ENCODE measurements at places on chromosomes 2 and 18.
A peak's percentile ranks its signal among the peaks of the same experiment; 100 is the strongest.

GRCh38 chr18:70024829-70025228, 77.2 kb upstream of the CD226 start:
- DNase-seq, result no peak

DNA sequence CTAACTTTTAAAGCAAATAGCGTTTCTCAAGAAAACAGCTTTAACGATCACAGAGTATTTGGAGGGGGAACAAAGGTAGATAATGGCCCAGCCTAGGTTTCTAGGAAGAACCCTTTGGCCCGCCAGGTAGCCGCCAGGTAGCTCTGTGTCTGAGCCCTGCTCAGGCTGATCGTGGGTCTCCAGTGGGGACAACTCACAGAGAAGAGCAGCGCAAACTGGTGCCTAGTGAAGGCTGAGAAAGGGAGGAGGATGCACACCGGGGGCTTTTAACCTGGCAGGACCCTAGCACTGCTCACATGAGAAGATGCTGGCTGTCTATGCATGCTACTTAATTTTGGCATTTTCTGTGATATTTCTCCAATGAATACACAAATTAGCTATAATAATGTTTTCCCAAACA, 5.8 kb downstream of the NGEF start:
- no peak for DNase-seq

- DNase-seq, result no peak
These were observed 66.5 kb downstream of the TCF7L1 start for GRCh38 chr2:85199698-85200097.

DNA sequence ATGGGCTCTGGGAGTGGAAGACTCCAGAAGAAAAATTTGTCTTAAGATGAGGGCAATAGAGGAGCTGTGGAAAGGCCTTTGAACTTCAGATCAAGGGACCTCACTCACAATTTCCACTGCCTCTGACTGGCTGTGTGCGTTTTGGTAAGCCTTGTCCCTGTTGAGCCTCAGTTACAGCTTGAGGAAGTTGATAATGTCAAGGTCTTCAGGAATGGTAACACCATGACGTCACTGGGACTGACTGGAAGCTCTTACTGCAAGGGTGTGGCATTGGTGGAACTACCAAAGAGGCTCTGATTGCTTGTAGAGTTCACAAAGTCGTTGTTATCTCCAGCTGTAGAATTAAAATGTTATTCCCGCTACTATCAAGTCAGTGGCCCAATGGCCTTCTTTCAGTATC, 29.2 kb upstream of the CTAGE1 start:
- DNase-seq, result no peak

GRCh38 chr2:45494275-45494977, 116.6 kb downstream of the SRBD1 start:
- no peak for DNase-seq

GRCh38 chr2:223558970-223559369, 43.2 kb downstream of the SCG2 start:
- no peak for DNase-seq

GRCh38 chr2:29195796-29196195, 80.6 kb downstream of the CLIP4 start:
- no peak for DNase-seq

DNA sequence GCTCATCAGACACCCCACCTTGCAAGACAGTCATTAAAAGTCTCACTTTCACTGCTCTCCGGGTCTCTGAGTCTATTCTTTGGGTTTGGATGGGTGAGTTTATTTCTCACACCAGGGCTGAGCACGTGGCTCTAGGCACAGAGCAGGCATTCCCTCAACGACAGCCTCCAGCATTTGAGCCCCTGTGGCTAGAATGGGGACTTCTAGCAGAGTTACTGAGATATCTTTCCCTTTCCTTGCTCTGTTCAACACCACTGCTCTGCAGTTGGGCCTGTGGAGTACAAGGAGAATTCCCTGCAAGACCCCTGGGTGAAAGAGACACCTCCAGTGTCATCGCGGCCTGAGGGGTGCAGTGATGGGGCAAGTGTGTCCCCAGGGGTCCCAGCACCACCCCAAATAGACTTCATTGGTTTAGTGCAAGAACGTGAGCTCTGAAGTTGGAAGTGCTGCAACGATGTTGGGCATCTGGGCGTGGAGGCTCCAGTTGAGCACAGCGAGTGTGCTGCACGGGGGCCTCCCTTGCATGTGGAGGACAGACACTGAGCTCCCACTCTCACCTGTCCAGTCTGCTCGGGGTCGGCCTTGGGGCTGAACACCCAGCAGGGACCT, 184.1 kb upstream of the HS6ST1 start:
- peak; percentile 20 for DNase-seq

GRCh38 chr2:234047361-234047760, 3.1 kb upstream of the SPP2 start:
- no peak for DNase-seq

DNA sequence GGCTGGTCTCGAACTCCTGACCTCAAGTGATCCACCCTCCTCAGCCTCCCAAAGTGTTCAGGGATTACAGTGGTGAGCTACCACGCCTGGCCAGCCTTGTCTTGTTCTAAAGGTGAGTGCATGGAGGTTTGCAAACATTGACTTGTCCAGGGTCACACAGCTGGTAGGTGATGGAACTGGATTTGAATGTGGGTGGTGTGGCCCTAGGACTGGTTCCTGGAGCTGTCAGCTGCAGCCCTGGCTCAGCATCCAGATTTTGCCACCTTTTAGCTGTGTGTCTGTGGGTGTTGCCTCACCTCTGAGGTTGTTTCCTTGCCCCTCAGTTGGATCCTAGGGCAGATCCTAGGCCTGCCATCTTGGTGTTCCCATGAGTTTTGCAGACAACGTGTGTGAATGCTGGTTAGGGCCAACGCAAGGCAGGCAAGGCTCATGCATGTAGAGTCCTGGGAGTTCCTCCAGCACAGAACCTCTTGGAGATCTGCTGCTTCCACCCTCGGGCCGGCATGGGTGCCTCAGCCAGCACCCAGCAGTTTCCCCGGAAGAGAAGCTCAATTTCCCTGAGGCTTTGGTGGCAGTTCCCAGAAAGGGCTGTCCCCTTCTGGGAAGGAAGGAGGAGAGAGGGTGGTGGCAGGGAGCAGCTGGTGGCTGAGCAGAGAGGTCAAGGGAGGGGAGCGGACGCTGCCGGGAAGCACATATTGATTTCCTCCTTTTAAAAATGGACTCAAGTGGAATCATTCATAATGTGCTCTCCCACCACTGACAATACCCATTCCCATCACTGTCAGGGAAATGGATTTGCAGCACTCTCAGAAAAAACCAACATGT, 127.6 kb upstream of the HS6ST1 start:
- peak; percentile 41 for DNase-seq

GRCh38 chr2:174172802-174173355, 75.5 kb downstream of the OLA1 start:
- no peak for DNase-seq

DNA sequence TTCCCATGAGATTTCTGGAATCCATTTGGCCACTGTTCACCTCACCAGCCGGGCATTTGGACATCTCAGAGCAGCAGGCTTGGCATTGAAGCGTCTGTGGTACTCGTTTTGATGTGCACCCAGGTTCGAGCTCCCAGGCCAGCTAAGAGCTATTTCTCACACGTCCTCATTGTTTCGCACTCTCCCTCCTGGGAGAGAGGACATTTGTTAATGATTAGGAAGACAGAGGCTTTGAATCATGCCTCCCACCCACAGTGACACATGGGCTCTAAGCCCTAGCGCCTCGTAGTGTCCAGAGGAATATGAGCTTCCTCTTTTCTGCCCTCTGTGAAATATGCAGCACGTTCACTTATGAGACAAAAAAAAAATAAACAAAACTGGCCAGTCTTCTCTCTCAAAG, 361.8 kb downstream of the RND3 start:
- DNase-seq, result no peak

DNA sequence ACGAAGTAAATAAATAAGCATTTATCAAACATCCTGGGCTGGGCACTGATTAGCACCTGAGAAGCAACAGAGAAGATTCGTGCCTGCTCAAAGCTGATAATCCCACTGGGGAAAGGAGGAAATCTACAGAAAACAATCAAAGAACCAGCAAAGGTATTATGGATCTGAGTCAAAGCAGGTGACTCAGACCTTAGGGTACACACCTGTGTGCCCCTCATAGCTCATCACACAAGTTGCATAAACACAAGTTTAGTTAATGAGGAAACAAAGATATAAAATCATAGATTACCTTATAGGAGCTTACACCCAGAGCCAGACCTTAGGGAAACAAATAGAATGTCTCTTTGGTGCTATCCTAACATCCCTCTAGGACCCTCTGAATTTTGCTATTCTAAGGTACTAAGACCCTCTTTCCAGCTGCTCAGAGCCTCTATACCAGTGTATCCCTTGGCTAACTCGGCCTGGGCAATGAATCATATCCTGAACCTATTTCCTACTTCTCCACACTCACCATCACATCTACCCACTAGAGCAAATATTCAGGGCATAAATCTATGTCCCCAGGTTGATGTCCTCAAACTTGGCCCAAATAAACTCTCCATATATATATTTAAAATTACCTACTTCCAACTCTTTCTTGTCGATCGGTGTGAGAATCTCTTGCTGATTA, 19.3 kb upstream of the CTIF start:
- DNase-seq, result no peak

DNA sequence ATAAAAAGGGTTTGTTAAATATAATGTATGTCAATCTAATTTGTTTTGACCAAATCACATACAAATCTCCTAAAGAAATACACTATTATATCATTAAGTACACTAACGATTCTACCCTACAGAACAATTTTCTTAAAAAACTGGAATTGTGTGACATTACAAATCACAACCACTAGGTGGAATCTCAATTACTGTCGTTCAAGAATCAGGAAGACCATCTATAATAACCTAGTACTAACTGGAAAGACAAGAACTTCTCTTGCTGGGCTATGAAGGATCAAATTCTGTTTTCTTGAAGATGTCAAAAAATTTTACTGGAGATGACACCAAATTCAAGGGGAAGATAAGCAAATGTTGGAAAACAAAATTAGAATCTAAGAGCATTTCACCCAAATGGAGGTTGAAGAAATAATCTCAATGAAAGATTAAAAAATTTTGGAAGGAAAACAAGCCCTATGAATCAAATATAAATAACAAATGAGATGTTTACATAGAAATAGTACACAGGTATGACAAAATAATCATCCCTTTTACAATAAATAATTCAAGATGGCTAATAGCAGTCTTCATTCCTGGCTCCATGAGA, 110.9 kb downstream of the STK39 start:
- no peak for DNase-seq

DNA sequence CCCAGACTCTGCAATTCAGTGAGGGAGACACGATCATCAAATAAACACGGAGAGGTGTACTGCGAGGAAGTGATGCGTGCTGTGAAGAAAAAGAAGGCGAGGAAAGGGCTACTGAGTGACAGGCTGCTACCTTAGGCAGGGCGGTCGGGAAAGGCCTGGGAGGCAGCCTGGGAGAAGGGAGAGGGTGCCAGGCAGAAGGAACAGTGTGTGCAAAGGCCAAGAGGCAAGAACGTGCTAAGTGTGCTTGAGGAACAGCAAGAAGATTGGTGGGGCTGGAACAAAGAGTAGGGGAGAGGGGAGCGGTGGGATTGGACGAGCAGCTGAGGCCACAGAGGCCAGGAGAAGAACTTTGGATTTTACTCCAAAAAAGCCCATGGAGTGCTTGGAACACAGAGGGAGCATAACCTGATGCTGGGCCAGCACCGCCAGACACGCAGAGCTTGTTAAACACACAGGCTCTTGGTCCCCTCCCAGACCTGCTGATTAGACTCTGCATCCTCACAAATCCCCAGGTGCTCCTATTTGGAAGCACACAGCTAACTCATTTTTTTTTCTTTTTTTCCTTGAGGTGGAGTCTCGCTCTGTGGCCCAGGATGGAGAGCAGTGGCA, 30.4 kb downstream of the SERTAD2 start:
- DNase-seq, result no peak

DNA sequence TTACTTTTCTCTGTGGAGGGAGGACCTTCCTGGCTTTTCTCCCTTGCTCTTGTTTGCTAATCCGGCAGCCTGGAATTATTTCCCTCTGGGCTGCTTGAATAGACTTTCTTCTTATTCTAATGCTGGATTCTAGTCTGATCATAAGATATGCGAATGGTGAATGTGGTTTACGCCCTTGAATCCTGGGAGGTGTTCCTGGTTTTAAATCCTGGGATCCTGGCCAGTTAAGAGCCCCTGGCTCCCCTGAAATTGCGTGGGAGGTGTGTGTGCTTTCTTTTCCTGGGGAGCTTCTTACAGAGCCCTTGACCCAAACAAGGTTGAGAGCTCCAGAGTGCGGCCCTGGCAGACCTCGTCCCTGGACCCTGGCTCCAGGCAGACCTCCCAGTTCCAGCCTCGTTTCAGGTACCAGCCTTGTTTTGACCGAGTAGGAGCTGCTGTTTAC, 2.8 kb downstream of the SH3BP4 start:
- DNase-seq, result no peak

GRCh38 chr2:168156661-168157060, 90.7 kb downstream of the STK39 start:
- DNase-seq, result peak; percentile 51

GRCh38 chr18:37176621-37176934, 347.7 kb downstream of the KIAA1328 start:
- no peak for DNase-seq

GRCh38 chr18:7322817-7323485, 92.1 kb downstream of the LRRC30 start:
- DNase-seq, result no peak

GRCh38 chr2:27445615-27446014, 3.4 kb downstream of the KRTCAP3 start:
- no peak for DNase-seq

- no peak for DNase-seq
These were observed 1841.3 kb upstream of the CELF4 start for GRCh38 chr18:39406941-39407340.

GRCh38 chr2:224325941-224326340, 76.0 kb downstream of the FAM124B start:
- no peak for DNase-seq

DNA sequence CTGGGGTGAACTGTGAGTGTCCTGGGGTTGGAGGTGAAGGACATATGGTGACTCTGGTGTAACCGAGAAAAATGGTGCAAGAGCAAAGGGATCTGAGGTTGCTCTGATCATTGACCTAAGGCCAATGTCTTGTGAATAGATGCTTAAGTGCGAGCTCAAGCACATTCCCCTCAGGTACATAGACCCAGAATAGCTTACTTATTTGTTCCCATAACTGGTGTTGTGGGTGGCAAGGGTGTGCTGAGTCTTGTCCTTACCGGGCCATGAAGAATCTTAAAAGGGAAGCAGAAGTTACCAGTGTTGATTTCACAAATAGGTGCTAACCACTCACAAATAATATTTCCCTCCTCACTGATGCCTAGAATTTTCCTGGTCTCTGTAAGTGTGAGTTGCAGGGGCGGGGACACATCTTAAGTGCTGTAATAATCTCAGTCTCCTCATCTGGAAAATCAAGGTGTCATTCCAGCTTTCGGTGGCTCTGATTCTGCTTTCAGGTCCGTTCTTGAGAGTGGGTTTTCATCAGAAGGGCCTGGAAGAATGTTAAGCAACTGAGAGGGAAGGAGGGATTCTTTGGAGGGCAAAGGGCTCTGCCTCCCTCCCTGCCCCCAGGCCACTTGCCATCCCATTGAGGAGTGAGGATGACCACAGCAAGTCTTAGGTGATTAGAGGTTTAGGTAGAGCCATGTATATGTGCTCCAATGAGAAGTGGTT, 54.9 kb downstream of the LIPG start:
- DNase-seq, result no peak

- no peak for DNase-seq
These were observed 136.4 kb downstream of the THSD7B start for GRCh38 chr2:136901732-136902131.
